ENCODE measurements at places on chromosomes 6 and 20.

- DNase-seq, result peak; percentile 63
Measured at GRCh38 chr6:26025894-26026832, 61.1 kb upstream of the HFE start.

DNA sequence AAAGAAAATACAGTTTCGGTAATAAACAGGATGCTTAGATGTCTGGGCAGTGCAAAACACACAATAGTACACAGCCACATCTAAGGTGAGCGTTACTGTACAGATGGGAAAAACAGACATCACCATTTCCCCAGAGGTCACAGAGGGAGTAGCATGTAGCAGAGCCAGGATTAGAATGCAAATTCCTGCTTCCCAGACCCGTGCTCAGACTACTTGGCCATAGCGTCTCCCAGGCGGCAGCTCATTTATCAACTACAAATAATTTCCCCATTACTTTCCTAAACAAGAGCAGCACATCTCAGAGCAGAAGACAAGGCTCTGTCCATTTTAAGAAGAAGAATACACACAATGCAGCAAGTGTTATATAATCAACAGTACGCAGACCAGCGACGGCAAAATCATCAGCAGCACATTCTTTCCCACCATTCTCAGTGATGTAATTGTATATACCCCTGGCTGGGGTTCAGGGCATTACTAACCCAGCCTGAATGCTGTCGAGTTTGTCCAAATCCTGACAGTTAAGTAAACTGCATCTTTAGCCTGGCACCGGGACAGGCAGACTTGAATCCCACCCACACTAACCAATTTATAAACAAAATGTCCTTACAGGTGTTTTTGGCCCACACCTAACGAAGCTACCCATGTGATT is 61.9 kb downstream of the CNKSR3 start:
- DNase-seq, result no peak

DNA sequence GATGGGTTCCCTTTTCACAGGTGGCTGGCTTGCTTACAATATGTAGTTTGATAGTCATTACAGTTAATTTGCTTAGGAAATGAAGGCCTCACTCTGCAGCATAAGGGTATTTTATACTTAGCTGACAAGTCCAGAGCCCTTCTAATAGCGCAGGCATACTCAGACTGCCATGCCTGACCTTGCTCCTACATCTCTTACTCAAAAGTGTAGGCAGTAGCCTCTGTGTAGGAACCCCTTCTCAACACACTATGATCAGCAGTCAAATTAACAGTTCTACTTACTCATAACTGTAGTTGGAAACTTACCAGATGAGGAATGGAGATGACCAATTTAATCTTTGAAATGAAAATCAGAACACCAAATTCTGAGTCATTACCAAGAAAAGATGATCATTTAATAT is 373.5 kb downstream of the TBC1D32 start:
- DNase-seq, result no peak

DNA sequence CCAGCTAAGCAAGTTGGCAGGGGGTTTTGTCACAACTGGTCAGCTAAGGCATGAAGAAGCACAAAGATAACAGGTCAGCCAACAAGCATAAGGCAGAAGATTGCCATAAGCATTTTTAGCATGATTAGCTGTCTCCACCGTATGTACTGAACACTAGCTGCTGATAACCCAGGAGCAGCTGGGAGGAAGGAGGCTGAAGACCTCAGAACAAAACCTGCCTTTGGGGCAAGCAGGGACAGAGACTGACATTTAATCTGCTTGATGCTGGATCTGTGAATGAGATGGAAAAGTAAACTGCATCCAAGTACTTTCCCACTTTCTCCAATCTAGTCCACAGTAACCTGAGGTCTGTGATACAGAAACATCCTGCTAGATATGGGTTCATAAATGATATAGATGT is 353.0 kb upstream of the MAP3K7 start:
- DNase-seq, result no peak

- DNase-seq, result no peak
Measured at GRCh38 chr20:45842169-45842812, 8.7 kb downstream of the SNX21 start.

DNA sequence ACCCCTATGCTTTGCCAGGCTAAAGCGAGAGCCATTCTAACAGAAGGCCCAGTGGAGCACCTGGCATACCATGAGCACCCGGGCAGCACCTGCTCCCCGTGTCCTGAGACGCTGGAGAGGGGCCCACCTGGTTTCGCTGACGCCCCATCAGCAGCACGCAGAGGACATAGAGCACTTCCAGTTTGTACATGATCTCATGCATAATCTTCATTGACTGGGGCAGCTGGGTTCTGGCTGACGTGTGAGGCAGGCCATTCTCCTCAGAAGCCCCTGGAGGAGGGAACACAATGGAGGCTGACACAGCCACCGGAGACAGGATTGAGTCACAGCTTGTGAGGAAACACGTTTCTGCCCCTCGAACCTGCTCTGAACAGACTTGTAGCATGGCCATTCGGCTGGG is 65.4 kb downstream of the MYH7B start:
- DNase-seq, result no peak

DNA sequence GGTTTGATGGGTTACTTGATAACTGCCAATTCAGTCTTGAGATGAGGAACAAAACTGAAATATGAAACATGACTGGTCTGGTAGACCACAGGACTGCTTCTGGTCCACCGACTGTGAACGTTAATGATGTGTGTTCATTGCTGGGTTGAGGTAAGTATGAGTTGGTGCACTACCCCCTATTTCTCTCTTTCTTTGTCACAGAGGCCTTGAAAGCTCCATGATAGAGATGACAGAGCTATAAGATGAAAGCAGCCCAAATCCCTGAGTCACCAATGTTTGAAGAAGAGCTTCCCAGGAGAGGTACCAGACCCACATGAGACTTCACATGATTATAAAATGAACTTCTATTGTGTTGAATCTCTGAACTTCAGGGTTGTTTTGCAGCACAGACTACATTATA is 555.5 kb downstream of the PTPRT start:
- no peak for DNase-seq

GRCh38 chr20:24149881-24150307 is 161.3 kb upstream of the GGTLC1 start:
- no peak for DNase-seq

All from KG1 (cell line).